ENCODE measurements at places on chromosomes 7 and 10.

GRCh38 chr7:94182066-94182465 lies 177.9 kb upstream of the BET1 start:
- peak; percentile 35 for DNase-seq

DNA sequence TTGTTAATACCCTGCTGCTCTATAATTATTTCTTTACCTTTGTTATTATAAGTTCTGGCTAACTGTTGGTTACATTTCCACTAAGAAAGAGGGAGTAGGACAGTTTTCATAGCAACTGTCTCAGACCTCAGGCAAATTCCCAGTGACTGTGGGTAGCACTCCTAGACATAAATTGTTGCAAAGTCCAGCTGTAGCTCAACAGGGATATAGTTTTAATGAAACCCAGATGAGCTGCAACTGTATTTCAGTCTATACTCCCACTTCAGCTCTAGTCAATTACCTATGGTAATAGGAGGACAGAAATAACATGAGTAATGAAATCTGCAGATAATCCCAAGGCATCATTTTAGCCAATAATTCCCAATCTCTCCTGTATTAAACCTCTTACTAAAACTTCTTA lies 103.0 kb upstream of the SEMA3A start:
- DNase-seq: peak; percentile 16

DNA sequence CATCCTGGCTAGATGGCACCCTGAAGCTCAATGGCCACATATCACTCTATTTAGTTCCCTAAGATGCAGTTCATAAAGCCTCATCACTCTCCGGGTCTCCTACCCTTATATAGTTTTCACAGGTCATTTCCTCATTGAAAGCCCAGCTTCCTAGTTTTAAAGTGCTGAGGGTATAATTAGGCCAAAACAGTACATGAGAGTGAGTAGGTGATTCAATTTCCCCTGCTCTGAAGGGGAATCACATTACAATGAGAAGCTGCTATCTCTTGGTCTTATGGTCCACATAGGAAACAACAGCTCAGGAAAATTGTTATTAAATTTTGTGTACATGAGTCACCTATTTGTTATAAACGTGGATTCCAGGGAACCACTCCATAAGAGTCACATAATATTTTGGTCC lies 162.0 kb downstream of the SEMA3E start:
- DNase-seq: no peak

DNA sequence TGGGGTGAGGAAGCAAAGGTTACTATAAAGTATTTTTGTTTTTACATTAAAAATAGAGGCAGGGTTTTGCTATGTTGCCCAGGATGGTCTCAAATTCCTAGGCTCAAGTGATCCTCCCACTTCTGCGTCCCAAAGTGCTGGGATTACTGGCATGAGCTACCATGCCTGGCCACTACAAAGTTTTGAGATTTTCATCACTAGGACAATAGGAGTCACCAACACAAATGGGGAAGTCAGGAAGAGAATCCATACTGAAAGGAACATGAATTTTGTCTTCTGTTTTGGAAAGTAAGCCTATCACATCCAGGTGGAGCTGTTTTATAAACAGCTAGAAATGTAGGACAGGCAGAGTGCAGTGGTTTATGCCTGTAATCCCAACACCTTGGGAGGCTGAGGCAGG lies 20.0 kb upstream of the CAPZA2 start:
- no peak for DNase-seq

GRCh38 chr7:101180130-101180755 lies at the start of gene NAT16:
Gene NAT16, minus strand, starts transcription at chr7:101180293. Its CDS starts 5,486 bp downstream, at chr7:101174807.
- no peak for DNase-seq

DNA sequence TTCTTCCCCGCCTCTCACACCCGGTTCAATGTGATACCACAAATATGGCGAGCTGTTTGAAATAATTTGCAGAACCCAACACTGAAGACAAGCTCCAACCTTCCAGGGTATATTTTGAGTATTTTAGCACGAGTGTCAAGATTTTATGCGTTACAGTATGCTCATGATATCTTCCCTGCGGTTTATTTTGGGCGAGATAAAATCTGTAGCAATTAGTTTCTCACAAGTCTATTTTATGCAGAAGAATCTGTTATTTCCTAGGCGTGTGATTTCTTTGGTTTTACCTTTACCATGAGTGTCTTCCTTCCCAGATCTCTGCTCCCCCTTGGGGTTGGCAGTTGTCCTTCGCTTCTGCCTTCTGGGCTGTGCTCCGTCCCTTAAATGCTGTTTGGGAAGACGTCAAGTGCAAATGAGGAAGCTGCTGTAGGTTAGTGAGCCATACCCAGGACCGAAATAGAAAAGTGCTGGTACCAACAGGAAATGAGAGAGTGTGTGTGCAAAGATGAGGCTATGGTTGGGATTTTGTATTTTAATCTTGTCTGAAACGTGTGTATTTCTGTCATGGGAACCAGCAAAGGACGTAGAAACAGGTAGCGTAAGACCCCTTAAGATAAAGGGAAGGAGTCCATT lies 299.8 kb downstream of the KLF6 start:
- no peak for DNase-seq

DNA sequence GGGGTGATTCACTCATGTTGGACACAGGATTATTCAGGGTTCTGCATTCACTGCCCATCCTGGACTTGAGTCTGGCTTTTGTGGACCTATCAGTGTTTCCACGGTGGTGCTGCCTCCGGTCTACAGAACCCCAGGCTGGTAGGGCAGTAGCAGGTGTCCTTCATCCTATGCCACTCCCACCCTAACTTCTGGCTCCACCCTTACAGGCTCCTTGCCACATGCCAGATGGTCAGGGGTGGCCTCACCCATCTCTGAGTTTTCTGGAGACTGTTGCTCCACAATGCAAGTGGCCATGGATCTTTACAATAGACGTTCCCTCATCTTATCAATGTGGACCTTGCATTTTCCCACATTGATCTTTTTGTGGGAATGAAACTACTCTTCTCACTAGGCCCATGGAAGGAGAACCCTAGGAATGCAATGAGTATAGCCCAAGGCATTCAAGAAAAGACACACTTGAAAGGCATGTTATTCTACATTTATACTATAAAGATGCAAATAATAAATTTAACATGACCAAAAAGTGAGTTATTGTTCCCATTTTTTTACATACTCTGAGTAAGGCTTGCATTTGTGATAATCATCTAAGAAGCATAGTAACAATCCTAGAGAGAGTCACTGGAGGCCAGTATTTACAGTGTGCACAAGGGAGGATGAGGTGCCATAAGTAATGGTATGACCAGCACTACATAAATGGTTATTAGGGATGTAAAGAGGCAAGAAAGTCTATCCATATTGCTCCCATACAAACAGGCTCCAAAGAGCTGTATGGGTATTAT lies 57.4 kb upstream of the ADO start:
- DNase-seq: no peak

GRCh38 chr10:7036951-7037350 lies 373.9 kb downstream of the SFMBT2 start:
- no peak for DNase-seq

- no peak for DNase-seq
Measured at GRCh38 chr7:155257482-155258225, 40.0 kb upstream of the INSIG1 start.

GRCh38 chr7:460374-461116 lies 59.1 kb downstream of the PDGFA start:
- no peak for DNase-seq

- no peak for DNase-seq
Measured at GRCh38 chr10:34205452-34205851, 609.6 kb downstream of the PARD3 start.

DNA sequence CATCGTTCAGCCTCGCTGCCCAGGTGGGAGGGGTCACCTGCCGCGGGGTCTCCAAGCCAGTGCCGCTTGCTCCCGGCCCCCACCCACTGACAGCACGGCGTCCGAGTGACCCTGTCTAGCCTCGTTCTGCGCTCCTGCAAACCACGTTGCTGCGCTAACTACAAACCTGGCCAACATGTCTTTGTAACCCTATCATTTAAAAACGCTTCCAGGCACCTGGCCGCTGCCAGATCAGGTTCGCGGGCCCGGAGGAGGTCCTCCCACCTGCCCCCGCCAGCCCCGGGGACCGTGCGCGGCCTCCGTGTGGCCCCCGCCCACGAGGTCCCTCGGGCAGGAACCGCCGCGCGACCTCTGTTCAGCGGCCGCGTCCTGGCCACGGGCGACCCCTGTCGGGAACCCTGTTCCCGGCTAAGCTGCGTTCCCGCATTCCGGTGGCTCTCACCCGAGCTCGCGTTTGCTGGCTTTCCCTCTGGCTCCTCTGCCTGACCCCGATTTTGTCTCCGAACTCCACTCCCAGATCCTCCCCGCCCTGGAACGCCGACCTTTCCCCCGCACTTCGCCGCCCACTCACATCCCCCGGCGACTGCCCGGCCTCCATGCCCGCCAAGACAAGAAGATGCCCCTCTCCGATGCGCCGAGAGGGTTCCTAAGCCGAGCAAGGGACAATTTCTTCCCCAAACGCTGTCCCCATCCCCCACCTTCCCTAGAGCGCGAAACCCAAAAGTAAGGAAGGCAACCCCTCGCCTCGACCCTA lies 2.4 kb downstream of the SFMBT2 start:
- DNase-seq: no peak

DNA sequence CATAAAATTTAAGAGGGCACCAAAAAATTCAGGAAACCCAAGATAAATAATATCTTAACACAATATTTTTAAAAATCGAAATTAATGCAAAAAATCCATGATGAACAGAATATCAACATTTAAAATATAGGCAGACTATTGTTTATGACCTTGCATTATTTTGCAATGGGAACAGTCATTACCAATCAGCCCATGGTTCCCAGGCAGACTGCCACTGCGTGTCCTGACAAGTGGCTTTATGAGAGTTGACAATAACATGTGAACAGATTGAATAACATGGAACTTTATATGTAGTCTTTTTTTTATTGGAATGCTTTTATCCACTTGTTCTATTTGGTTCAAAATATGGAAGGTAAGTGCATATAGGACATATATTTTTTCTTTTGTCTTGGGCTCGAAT lies 3.1 kb upstream of the AVPI1 start:
- no peak for DNase-seq

- no peak for DNase-seq
Measured at GRCh38 chr7:138151731-138152577, 75.7 kb downstream of the AKR1D1 start.

DNA sequence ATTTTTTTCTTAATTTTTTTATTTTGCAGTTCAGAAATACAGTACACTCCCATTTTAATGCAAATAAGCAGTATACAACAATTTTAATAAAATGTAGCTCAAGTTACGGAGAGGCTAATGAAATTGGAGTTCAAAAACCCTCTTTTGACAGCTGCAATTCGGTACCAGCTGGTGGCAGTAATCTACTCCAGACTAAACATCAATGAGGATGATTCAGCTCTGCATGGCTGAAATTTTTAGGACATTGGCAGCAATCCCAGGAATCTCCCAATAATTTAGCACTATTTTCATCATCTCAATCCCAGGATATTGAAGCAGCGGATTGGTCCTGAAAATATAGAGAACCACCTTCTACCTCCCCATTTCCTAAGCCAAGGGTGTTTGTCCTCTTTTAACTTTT lies 278.8 kb downstream of the CACNA2D1 start:
- peak; percentile 78 for DNase-seq

DNA sequence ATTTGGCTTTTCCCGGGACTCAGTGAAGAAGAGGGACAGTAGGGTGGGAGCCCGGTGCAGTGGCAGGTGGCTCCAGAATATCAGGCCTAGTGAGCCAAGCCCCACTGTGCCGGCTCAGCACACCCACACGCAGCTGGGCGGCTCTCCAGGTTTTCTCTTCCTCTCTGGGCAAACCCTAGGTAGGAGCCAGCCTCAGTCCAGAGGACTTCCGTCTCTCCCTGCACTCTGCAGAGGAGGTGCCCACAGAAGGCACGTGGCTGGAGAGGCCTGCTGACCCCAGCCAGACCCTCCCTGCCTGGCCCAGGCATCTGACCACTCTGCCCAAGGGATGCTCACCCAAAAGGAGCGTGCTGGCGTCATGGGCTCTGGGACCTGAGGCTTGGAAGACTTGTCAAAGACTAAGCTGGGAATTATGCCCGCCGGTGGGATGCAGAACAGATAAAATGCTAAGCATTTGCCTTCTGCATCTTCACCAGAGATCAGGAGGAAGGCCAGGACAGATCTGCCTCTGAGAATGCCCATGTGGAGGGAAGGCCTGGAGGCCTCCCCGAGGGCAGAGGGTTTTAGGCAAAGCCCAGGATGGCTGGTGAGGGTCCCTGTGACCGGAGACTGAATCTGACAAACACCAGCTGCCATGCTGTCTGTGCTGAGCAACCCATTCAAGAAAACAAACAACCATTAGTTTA lies 40.2 kb downstream of the TCERG1L start:
- no peak for DNase-seq

DNA sequence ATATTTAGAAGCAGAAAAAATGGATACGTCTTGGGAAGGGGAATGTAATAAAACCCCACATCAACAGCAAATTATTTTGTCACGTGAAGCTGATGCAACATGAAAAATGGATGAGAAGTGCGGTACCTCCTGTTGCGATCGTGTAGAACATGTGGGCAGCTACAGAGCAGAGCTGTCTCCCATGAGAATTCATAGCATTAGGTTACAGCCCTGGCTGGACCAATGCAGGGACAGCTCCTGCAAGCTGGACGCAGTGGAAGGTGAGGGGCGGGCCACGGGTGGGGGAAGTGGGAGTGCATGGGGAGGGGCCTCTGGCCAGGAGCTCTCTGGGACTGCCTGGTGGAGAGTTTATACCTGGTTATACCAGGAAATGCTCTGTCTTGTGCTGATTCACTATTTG lies 120.3 kb downstream of the GATA3 start:
- DNase-seq: no peak

DNA sequence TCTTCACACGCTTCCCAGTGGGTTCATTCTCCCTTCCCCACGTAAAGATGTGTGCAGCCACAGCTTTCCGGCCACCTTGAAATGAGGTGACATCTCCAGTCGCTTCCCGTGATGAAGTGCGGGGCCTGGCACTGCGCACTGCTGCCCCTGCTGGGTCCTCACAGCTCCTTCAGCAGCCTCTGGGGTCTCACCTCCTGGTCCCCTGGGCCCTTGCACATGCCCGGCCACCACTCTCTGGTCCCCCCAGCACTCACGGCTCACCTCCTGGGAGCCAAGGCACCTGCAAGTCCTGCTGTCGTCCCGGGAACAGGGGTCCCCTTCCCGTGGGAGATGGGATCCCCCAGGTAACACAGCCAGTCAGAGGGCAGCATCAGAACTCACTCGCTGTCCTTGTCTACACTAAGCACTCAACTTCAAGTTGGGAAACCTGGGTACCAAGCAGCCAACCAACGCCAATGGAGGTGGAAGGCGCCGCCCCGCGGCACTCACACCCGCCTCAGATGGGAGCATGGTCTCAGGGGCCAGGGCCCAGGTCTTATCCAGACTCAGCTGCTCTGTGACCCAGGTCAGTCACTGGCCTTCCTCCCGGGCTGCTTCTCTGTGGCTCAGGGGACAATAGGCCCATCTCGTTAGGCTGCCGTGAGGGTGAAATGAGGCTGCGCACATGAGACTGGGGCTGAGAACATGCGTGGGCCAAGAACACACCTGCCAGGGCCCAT lies 176.2 kb downstream of the PTPRN2 start:
- DNase-seq: no peak

All from fibroblast of skin of left biceps (primary cell).